ENCODE measurements at places on chromosomes 16 and 17. TPM values are rescaled to one million over a fixed set of nuclear protein-coding genes. Genes with fewer than 3 reads are reported as not detected.

GRCh38 chr16:75296606-75297005 lies 45.2 kb upstream of the BCAR1 start:
- peak; percentile 86 for DNase-seq

GRCh38 chr17:32461498-32461852 lies 17.2 kb downstream of the PSMD11 start:
- no peak for DNase-seq

DNA sequence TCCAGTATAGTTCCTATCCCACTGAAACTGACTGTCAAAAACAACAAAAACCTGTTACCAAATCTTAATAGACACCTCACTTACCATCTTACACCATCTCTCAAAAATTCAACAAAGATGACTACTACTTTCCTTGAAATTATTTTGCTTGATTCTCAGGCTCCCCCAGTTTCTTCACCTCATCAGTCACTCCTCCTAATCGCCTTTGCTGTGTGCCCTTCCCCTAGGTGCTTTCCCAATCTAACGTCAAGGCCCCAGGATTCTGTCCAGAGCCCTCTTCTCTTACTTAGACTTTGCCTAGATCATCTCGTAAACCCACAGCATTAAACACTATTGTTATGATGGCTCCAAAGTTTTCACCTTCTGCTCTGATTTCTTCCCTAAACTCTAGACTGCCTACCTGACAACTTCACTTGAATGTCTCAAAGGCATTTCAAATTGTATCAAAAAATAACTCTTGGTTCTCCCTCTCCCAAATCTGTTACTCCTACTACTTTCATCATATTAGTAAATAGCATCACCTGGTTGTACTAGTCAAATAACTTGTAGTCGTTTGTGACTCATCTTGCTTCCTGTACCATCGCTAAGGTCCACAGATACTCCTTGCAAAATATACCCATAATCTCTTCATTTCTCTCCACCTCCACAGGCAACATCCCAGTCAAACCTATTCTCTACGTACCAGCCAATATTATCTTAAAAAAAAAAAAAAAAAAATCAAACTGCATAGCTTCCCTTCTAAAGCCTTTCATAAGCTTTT lies 18.0 kb downstream of the C16orf87 start:
- DNase-seq: no peak

GRCh38 chr16:4365014-4365406 lies 6.6 kb upstream of the VASN start:
- no peak for DNase-seq

DNA sequence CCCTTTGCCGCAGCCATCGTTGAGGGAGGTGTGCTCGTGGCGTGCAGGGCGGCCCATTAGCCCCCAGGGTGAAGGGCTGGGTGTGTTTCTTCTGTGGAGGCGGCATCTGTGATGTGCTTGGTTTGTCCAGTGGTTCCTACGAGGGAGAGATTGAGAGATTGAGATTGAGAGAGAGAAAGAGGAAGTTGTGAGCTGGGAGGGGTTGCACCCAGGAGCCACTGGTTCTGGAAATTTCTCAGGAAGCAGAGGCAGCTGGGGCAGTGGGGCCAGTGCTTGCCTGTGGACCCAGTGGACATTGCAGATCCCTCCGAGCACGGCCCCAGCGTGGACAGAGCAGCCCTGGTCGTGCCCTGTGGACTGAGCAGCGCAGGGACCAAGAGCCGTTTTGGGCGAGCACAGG lies 72.0 kb upstream of the ZNF750 start:
- DNase-seq: no peak

DNA sequence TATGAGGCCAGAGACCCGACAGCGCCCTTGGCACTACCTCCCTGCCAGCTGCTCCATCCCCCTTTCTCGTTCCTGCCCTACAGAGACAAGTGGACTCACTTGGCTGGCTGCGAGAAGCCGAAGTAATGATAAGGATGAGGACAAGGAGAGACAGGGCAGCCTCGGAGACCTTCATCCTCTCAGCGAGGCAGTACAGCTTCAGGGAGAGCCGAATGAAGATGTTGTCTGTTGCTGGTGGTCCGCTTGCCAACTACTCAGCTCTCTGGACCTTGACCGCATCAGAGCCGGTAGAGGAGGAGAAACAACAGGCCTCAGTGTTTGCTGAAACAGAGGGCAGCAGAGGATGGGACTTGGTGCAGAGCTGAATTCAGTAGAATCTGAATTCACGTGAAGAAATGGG lies at the start of gene CCL16:
Gene CCL16 (minus strand): TSS at position 252 of the 400 bp plus-strand sequence. CDS start 77 bp downstream, at position 175.
- no peak for DNase-seq

DNA sequence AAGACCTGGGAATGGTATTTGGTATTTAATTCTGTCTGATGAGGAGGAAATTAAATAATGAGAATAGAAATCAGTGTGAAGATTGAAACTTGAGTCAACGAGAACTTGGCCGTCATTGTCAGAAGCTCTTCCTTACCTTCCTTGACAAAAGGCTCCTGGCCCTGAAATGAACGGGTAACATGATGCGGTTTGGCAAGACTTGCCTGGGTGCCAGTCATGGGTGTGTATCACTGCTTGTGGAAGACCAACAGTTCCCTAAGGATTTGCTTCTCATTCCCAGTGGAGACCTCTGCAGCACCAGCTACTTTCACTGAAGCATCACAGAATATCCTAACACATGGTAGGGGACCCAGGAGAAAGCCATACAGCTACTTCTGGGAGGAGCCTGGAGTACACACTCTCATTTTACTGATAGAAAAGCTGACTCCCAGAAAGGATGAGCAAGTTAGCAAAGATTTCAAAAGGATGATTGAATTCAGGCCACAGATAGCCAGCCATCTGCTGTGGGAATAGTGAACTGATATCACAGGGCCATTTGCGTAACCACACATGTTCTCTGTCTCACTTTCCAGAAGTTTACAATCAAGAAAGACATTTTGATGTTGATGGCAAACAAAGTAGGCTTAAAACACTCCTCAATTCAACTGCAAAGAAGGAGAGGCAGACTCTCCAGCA lies 258.1 kb upstream of the SALL1 start:
- DNase-seq: no peak

DNA sequence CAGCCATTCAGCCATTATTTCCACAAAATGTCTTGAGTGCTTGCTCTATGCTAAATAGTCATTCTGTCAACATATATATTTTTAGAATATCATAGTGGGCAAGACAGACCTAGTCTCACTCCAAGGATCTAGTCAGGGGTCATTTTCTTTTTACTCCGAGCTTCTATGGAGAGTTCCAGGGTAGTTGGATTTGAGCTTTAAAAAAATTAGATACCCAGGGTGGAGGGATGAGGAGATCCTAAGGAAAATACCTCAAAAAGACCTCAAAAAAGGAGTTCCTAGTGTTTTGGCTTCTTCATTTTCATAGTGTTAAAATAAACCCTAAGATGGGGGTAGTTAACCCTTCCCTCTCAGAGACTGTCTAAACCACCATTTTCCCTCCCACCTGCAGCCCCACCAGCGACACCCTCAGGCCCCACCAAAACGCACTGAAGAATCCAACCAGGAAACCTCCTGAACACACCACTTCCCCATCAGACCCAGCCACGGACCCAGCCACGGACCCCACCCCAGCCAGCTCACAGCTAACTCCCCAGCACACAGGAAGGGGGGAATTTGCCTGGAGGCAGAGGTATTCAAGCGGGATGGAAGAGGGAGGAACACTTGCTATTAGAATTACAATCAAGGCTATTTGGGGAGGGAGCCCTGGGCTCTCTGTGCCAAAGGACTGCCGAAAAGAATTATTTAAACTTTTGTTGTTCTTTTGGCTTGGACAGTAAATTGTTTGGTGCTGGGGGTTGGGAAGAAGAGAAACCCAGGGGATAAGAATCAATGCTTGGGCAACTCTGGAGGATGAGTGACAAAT lies 2.2 kb downstream of the ETV4 start:
- no peak for DNase-seq

GRCh38 chr17:81193470-81194224 lies 27.6 kb upstream of the AATK start:
- no peak for DNase-seq

DNA sequence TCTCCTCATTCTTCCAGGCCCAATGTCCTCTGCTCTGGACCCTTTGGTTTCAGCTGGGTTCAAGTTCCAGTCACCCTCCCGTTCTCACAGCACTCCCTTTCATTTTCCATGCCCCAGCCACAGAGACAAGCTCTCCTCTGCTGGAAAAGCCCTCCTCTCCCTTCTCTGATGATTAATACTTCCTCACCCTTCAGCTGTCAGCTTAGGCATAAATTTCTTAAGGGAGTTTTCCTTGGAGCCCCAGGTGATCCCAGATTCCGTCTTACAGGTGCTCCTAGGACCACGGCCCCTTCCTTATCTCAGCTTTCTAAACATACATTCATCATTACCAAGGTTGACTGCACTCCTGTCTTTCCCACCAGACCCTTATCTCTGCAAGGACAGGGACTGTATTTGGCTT lies 10.4 kb downstream of the CHAD start:
- DNase-seq: no peak

- no peak for DNase-seq
Observed at GRCh38 chr16:83118365-83118764, 491.6 kb downstream of the CDH13 start.

The PMFBP1 gene
- total RNA-seq: not detected

DNA sequence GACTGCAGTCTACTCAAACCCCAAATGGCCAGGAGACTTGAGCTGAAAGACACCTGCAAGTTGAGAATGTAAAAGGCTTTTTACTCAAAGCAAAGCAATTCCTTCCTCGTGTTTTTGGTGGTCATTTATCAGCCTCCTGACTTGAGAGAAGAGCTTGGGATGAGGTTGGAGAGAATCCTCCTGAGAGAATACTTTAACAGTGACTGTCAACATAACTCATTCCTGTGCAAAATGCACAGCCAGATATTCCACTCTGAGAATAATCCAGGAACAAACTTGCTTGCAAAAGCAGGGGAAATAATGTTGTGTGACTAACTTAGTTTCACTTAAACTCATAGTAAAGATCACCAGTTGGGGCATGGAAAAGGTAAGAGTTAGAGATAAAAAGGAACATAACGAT lies 53.4 kb downstream of the SNTB2 start:
- no peak for DNase-seq

The KRTAP9-8 gene
- not detected for total RNA-seq

The AANAT gene
- not detected for total RNA-seq

DNA sequence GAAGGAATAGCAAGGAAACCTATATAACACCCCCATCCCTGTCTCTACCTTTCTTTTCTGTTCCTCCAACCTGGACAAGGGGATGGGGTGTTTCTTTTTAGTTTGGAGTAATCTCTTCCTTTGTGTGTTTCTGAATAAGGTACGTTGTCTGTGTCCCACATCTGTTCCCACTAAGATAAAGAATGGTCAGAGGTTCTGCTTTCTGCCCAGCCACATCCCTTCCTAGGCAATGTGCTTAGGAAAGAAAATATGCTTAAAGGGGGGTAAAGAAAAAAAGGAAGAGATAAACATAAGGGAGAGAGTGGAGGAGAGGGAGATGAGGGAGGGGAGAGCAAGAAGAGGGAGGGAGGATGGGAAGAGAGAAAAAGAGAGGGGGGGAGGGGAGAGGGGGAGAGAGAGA lies 35.1 kb downstream of the SLC6A2 start:
- DNase-seq: no peak

The CHD9NB gene
- not detected for total RNA-seq

The PLK1 gene
- 1.6 TPM for total RNA-seq

GRCh38 chr16:75764154-75764768 lies 38.0 kb upstream of the CPHXL start:
- peak; percentile 62 for DNase-seq

GRCh38 chr17:79027925-79028491 lies 4.0 kb downstream of the C1QTNF1 start:
- DNase-seq: no peak

- no peak for DNase-seq
Observed at GRCh38 chr16:77881355-77882030, 93.1 kb downstream of the VAT1L start.

GRCh38 chr16:50071075-50071671 lies 5.4 kb downstream of the HEATR3 start:
- no peak for DNase-seq

All from myocyte (in vitro differentiated cells).